ENCODE measurements at places on chromosomes 12 and 14. TPM values are rescaled to one million over a fixed set of nuclear protein-coding genes. Genes with fewer than 3 reads are reported as not detected.

DNA sequence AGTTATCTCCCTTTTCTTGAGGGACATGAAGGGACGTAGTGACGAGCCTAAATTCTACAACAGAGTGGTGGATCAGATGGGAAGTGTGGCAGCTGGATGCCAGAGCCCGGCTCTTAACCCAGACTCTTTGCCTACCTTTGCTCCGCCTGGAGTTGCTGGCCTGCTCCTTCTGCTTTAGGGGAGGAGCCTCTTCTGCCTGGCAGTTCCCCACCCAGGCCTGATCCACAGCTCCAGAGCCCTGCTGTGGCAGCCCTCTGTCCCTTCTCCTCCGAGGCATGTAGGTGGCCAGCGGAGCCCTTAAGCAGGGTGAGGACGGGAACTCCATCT is 2.3 kb upstream of the PRPH start:
- H3K4me1 ChIP-seq: peaks cover 17% of the 10 kb centered on the region
- no peak for DNase-seq
- H3K36me3 ChIP-seq: no peaks in the 10 kb centered on the region
- H3K4me3 ChIP-seq: no peak overlapping the region
- no peak overlapping the region for H3K27ac ChIP-seq

RAD9B gene
- 1.0 TPM for total RNA-seq

GPR68 gene
- 1.7 TPM for total RNA-seq

CLEC4C gene
- not detected for total RNA-seq

- H3K27me3 ChIP-seq: no peaks in the 10 kb centered on the region
- no peaks in the 10 kb centered on the region for H3K4me1 ChIP-seq
- H3K27ac ChIP-seq: peak overlapping the region; percentile 9
Measured at GRCh38 chr12:66144791-66145754, 14.5 kb upstream of the LLPH start.

DNA sequence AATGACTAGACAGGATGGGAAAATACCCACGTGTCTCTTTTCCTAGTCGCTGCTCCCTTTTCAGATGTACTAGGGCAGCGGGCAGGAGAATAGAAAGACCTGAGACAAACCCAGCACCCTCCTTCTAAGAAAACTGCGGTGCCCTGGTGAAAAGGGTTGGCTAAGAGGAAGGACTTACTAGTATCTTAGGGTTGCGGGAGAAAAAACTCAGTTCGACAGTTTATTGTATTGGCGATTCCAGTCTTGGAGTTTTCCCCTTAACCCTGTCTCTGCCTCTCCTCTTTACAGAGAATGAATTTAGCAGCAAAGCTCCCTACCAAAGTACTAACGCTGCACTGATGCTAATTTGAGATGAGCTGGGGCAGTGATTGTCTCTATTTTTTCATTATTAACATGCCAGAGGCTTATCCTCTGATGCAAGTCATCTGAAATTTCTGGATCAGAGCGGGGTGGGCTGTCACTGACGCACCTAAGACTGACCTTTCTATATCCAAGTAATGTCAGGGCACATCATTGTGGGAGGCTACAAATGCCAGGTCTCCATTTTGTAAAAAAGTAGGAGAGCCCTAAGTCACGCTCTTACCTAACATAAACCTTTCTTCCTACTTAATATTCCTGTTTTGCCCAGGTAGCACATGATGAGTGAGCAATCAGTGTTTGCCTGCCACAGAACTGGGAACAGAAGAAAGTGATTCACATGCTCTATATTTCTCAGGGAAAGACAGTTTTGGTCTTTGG is 916 bp upstream of the PAWR start:
- no peak for DNase-seq
- H3K4me1 ChIP-seq: no peaks in the 10 kb centered on the region
- H3K4me3 ChIP-seq: peak overlapping the region; percentile 89
- H3K27ac ChIP-seq: peak overlapping the region; percentile 87

DNA sequence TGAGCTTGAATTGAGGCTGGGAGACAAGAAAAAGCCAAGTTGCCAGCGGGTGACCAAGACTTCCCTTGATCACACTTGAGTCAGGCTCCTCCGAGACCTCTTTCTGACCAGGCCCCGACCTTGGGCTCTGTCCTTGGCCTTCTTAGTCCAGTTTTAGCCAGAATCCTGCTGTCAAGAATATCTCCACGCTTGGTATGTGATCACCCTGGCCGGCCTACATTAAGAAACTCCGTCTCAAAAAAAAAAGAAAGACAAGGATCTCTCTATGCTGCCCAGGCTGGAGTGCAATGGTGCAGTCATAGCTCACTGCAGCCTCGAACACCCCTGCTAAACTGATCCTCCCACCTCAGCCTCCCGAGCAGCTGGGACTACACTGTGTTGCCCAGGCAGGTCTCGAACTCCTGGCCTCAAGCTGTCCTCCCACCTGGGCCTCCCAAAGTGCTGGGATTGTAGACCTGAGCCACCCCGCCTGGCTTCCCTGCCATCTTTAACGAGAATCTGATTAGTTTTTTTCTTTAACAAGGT is 1.0 kb upstream of the ITPK1 start:
- no peaks in the 10 kb centered on the region for H3K36me3 ChIP-seq
- H3K27me3 ChIP-seq: no peaks in the 10 kb centered on the region
- H3K4me1 ChIP-seq: no peaks in the 10 kb centered on the region

ADAMTS20 gene
- not detected for total RNA-seq

SERPINA9 gene
- not detected for total RNA-seq

TOGARAM1 gene
- 25.6 TPM for total RNA-seq

GPD1 gene
- 15.1 TPM for total RNA-seq

GRCh38 chr12:65534238-65534841 is 255.9 kb downstream of the MSRB3 start:
- H3K36me3 ChIP-seq: no peaks in the 10 kb centered on the region
- H3K27ac ChIP-seq: no peak overlapping the region
- peak; percentile 85 for DNase-seq

GRCh38 chr14:93909429-93910128 is 17.6 kb upstream of the FAM181A start:
- no peak overlapping the region for H3K4me3 ChIP-seq
- H3K4me1 ChIP-seq: no peaks in the 10 kb centered on the region
- H3K36me3 ChIP-seq: no peaks in the 10 kb centered on the region
- no peak for DNase-seq
- H3K27ac ChIP-seq: no peak overlapping the region

DNA sequence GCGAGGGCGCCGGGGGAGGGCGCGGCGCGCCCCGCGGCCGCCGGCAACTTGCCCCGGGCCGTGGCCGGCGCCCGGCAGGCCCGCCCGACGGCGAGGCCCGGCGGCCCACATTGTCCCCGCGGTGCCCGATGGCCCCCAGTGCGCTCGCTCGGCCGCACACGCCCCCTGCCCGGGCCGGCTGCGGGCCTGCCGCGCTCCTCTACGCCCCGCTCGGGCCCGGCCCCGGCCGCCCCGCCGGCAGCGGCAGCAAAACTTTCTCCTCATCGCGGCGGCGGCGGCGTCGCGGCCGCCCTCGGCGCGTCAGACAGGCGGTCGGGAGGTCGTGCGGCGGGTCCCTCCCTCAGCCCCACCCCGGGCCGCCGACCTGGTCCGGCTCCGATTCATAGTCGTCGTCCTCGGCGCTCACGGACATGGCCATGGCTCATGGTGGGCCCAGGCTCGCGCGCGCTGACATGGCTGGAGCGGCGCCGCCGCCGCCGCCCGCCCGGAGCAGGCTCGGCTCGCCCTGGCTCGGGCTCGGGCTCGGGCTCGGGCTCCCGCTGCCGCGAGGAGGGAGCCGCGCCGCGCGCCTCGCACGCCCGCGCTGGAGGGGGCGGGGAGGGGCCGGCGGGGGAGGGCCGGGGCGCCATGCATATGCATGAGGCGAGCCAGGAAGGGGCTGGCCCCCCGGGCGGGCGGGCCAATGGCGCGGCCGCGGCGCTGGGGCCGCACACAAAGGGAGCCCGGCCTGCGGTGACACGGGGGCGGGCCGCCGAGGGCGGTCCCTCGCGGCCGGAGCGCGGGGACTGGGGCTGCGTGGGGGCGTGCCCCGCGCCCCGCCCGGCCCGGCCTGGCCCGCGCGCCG is 67.1 kb downstream of the RNF34 start:
- no peak overlapping the region for H3K27ac ChIP-seq
- no peak overlapping the region for H3K4me3 ChIP-seq
- no peaks in the 10 kb centered on the region for H3K36me3 ChIP-seq
- no peaks in the 10 kb centered on the region for H3K27me3 ChIP-seq
- peak; percentile 97 for DNase-seq

IRAK4 gene
- total RNA-seq: 29.7 TPM

GRCh38 chr12:105585107-105585506 is 254.6 kb downstream of the C12orf75 start:
- H3K4me3 ChIP-seq: no peak overlapping the region
- H3K27ac ChIP-seq: no peak overlapping the region
- H3K27me3 ChIP-seq: no peaks in the 10 kb centered on the region
- no peaks in the 10 kb centered on the region for H3K36me3 ChIP-seq

IKBIP gene
- 10.9 TPM for total RNA-seq

GRCh38 chr12:64792128-64792527 is 32.3 kb upstream of the TBC1D30 start:
- H3K36me3 ChIP-seq: no peaks in the 10 kb centered on the region
- H3K4me1 ChIP-seq: no peaks in the 10 kb centered on the region
- no peaks in the 10 kb centered on the region for H3K27me3 ChIP-seq
- DNase-seq: peak; percentile 20

GRCh38 chr14:33016613-33017012 is 77.9 kb downstream of the NPAS3 start:
- H3K27ac ChIP-seq: no peak overlapping the region
- no peaks in the 10 kb centered on the region for H3K4me1 ChIP-seq
- no peak for DNase-seq
- H3K36me3 ChIP-seq: no peaks in the 10 kb centered on the region
- H3K4me3 ChIP-seq: no peak overlapping the region

OR4E2 gene
- total RNA-seq: not detected

DNA sequence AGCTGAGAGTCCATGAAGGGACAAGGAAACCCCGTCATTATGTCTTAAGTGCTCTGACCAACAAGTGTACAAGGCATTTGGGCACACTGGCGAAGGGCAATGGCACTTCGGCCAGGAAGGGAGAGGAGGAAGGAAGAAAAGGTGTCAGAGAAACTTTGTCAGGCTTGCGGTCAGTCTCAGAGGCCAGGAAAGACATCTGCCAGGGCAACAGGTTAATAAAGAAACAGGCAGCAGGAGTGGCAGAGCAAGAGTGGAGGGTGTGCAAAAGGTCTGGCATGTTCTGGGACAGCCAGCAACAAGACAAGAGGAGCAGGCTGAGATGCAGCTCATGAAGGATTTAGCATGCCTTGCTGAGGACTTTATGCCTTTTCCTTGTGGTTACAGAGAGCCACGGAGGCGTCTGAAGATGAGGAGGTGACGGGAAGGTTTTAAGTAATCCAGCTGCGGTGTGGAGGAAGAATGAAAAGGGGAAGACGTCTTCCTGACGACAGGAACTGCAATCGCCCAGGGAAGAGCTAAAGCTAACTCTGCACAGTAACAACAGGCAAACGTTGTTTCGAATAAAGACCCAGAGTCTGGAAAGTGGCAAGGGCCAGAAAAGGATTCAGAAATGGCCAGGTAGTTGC is 13.1 kb downstream of the APPL2 start:
- H3K36me3 ChIP-seq: peaks cover 4% of the 10 kb centered on the region
- no peak overlapping the region for H3K27ac ChIP-seq

CMKLR1 gene
- total RNA-seq: 25.7 TPM

Data from kidney (tissue), 22 donors.